ENCODE measurements at places on chromosomes 11 and 22. TPM values are rescaled to one million over a fixed set of nuclear protein-coding genes. Genes with fewer than 3 reads are reported as not detected.
A peak's percentile ranks its signal among the peaks of the same experiment; 100 is the strongest.

GRCh38 chr11:8220261-8221045, 43.2 kb downstream of the LMO1 start:
- peak; percentile 23 for DNase-seq

- no peak for DNase-seq
Observed at GRCh38 chr11:126791991-126792390, 208.6 kb downstream of the KIRREL3 start.

DNA sequence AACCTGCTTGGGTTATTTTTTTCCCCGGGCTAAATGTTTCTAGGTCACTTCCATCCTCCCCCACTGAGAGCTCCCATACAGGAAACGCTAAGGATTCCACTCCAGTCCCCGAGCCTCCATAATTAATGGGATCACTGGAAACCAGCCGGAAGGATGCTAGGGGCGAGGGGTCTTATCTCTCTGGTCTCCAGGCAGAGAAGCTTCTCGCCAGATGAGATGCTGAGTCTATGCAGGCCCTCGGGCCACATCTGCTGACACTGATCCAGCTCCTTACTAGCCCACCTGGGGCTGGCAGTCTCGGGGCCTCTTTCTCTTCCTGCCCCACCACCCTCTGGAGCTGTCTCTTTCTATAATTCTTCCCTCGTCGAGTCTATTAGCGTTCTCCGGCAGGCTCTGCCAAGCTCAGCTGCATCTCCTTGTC, 125.9 kb upstream of the SYT13 start:
- peak; percentile 61 for DNase-seq

DNA sequence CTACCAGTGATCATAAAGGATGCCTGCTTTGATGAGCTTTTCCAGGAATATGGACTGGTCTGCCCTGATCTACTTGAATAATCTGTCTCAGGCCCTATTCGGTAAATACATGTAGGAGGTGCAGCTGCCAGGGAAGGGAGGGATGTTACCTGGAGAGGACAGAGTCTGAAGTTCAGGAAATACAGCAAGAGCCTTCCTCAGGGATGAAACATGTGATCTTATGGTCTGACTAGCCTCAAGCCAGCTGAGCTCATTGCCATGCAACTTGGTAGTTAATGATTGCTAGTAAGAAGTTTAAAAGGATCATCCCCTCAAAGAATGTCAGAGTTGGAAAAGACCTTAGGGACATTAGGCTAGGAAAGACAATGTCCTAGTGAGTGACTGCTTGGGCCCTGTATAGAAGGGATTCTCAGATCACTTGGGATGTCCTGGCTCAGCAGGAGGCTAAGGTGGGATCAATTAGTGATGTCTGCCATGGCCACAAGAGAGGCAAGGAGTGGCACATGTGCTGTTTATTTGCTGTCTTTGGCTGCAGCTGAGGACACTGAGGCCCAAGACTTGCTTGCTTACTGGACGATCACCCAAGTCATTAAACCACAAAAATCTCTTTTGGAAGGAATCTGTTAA, 18.5 kb downstream of the PTPRJ start:
- DNase-seq, result no peak

- peak; percentile 90 for DNase-seq
Observed at GRCh38 chr22:29716814-29717545, 2.8 kb upstream of the CABP7 start.

DNA sequence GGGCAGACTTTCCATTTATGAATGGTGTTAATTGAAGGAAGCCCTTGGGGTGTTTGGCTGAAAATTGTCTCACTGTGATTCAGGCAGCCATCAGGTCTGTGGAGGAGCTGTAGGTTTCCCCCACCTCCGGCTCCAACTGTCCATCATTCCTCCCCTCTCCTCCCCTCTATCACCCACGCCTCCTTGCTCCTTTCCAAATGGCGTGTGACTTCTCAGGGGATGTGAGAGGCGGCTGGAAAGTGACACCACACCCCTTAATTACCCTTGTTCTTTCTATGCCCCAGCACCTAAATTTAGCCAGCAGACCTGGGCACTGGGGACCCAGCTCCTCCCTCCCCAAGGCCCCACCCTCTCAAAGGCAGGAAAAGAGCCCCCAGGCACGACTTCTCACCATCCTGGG, 38.1 kb upstream of the SYT7 start:
- no peak for DNase-seq

The PDE2A gene
- 38.8 TPM for total RNA-seq
